ENCODE measurements at places on chromosomes 6 and 20.

GRCh38 chr20:33251496-33251895 is 15.7 kb downstream of the BPIFA1 start:
- no peaks in the 10 kb centered on the region for H3K36me3 ChIP-seq
- H3K4me3 ChIP-seq: no peak overlapping the region

GRCh38 chr6:35552285-35552917 is 39.7 kb upstream of the TULP1 start:
- peak; percentile 71 for DNase-seq
- no peaks in the 10 kb centered on the region for H3K36me3 ChIP-seq
- H3K4me3 ChIP-seq: no peak overlapping the region
- H3K27me3 ChIP-seq: no peaks in the 10 kb centered on the region
- no peak overlapping the region for H3K27ac ChIP-seq

DNA sequence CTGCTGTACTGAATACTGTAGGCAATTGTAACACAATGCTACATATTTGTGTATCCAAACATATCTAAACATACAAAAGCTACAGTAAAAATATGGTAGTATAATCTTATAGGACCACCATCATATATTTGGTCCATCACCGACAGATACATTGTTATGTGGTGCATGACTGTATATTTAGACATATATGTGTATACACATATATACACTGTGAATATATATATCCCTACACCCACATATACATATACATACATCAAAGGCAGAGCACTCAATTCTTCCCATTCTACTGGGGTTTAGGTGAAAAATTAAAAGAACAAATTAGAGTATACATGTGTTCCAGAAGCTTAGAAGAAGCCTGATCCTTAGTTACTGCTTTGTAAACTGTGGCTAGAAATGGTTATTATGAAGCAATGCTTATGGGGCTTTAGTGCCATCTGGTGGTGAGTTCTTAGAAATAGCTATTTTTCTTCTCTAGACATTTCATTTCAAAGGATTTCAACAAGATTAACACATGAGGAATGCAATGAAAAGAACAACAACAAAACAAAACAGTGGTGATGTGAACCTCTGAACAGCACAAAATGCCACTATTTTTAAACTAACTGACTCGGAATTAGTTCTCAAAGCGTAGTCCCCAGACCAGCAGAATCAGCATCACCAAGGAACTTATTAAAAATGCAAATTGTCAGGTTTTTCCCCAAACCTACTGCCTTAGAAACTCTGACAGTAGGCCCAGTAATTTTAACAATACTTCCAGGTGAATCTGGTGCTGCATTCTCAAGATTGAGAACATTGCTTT is 38.0 kb downstream of the PKHD1 start:
- peak; percentile 35 for DNase-seq
- H3K4me1 ChIP-seq: no peaks in the 10 kb centered on the region
- H3K27me3 ChIP-seq: no peaks in the 10 kb centered on the region
- no peak overlapping the region for H3K27ac ChIP-seq
- H3K36me3 ChIP-seq: no peaks in the 10 kb centered on the region

- peak; percentile 41 for DNase-seq
- H3K4me1 ChIP-seq: no peaks in the 10 kb centered on the region
- H3K27me3 ChIP-seq: no peaks in the 10 kb centered on the region
- no peak overlapping the region for H3K4me3 ChIP-seq
- no peaks in the 10 kb centered on the region for H3K36me3 ChIP-seq
- no peak overlapping the region for H3K27ac ChIP-seq
Observed at GRCh38 chr6:64330694-64331307, 695.2 kb downstream of the PHF3 start.

GRCh38 chr20:17635332-17636244 is 46.5 kb downstream of the RRBP1 start:
- no peak for DNase-seq
- peaks cover 97% of the 10 kb centered on the region for H3K36me3 ChIP-seq

DNA sequence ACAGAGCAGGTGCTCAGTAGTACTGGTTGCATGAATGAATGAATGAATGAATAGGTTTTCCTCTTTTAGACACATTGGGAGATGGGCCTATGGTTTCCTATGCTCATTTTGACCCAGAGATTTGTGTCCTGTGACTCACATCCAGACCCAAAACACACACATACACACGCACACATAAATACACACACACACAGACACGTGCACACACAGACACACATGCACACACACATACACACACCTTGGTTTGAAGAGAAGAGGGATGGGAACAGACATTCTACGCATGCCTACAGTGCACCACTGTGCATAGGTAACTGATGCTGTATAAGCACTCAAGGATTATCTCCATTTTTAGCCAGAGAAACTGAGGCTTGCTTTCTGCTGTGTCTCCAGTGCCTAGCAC is 4.1 kb downstream of the JPH2 start:
- no peak for DNase-seq
- H3K4me1 ChIP-seq: no peaks in the 10 kb centered on the region
- no peaks in the 10 kb centered on the region for H3K36me3 ChIP-seq
- H3K27ac ChIP-seq: no peak overlapping the region

GRCh38 chr6:7996538-7997111 is 67.6 kb downstream of the BLOC1S5 start:
- DNase-seq: no peak
- no peak overlapping the region for H3K4me3 ChIP-seq
- no peaks in the 10 kb centered on the region for H3K27me3 ChIP-seq
- H3K27ac ChIP-seq: no peak overlapping the region
- no peaks in the 10 kb centered on the region for H3K36me3 ChIP-seq
- no peaks in the 10 kb centered on the region for H3K4me1 ChIP-seq

- H3K4me1 ChIP-seq: no peaks in the 10 kb centered on the region
- H3K36me3 ChIP-seq: no peaks in the 10 kb centered on the region
Observed at GRCh38 chr20:3371754-3372153, 35.7 kb downstream of the DNAAF9 start.

DNA sequence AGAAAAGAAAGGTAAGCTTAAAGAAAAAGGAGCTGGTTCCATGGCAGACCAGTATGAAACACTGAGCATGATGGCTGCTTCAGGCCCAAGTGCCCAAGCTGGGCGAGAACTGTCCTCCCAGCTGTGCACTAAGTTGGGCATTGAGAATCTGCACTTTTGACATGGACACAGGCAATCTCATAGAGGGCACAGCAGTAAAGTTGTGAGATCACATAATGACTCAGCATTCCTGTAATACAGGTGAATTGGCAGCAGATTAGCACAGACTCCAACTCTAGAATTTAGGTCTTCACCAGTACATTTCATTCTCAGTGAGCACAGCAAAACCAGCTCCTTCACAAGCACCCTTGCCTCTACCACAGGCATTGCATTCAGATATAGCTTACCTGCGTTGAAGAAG is 343.4 kb downstream of the PKHD1 start:
- no peak for DNase-seq
- H3K27me3 ChIP-seq: no peaks in the 10 kb centered on the region
- H3K36me3 ChIP-seq: no peaks in the 10 kb centered on the region
- no peak overlapping the region for H3K4me3 ChIP-seq
- no peaks in the 10 kb centered on the region for H3K4me1 ChIP-seq

- H3K27me3 ChIP-seq: no peaks in the 10 kb centered on the region
- no peaks in the 10 kb centered on the region for H3K4me1 ChIP-seq
- H3K27ac ChIP-seq: no peak overlapping the region
Observed at GRCh38 chr20:17227669-17228623, 1.1 kb downstream of the PCSK2 start.

DNA sequence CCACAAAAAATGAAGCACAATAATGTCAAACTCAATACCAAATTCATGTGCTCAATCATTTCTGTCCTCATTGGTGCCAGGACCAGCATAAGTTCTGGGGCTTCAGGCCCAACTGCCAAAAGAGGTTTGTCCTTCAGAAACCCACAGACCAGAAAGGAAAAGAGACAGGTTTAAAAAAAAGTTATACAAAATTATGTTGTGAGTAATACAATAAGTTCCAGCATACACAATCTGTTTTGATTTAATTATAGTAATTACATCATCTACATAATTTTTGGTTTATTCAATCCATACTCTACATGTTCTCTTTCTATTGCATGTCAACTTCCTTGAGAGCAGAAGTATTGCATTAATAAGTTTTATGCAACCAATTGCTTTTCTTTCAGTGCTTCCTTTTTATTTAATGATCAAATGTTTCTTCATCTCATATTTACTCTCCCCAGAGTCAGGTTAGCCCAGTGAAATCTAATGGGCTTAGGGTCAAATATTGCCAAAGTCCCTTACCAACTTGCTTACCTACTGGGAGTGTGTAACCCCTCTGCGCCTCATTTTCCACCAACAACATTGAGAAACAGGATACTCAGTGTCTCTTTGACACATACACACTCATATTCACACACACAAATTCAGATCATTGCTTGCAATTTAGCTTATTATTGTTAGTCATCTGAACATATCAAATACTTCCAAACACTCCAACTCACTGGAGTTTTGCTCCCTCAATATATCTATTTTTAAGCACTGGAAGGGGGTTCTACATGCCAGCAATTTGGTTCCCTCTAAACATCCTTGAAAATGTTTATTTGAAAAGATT is 424.4 kb upstream of the MARCKS start:
- H3K27ac ChIP-seq: no peak overlapping the region
- DNase-seq: no peak
- H3K27me3 ChIP-seq: peaks cover 2% of the 10 kb centered on the region
- H3K4me1 ChIP-seq: no peaks in the 10 kb centered on the region
- H3K36me3 ChIP-seq: no peaks in the 10 kb centered on the region
- H3K4me3 ChIP-seq: no peak overlapping the region

DNA sequence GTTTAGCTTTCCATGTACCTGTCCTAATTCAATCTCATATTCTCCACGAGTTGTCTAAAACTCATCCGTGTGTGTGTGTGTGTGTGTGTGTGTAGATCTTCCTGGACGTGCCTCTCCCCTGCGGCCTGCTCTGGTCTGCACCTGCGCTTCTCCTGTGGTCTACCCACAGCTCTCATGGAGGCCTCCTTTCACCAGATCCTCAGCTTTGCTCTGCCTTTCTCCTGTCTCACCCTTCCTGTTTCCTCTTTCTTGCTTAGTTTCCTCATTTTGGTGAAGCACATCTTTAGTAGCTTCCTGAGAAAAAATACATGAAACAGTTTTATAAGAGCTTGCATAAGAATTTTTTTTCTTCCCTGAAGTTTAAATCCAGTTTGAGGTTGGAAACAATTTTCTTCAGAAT is 18.1 kb downstream of the SLX4IP start:
- H3K27ac ChIP-seq: peak overlapping the region; percentile 90
- peak overlapping the region; percentile 25 for H3K4me3 ChIP-seq
- H3K36me3 ChIP-seq: 0 out of 2 replicates have a peak, but pooled peaks cover 3% of the 10 kb centered on the region
- H3K4me1 ChIP-seq: peaks cover 36% of the 10 kb centered on the region

DNA sequence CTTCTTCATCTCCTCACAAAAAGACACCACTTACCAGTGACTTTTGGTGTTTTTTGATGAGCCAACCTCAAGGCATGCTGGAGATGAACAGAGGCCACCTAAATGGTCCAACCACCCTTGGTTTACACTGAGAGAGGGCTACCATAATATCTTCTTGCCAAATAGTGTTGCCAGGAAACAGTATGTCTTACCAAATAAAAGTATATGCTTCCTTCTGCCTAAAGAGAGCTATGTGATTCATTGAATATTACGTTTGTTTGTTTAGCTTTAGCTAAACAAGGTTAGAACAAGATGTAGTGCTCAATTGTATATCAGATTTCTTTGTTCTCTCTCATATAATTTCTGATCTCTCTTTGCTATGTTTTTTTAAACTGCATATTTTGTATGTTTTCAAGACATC is 40.6 kb upstream of the BMP6 start:
- H3K27ac ChIP-seq: no peak overlapping the region
- H3K27me3 ChIP-seq: peaks cover 12% of the 10 kb centered on the region
- no peaks in the 10 kb centered on the region for H3K36me3 ChIP-seq
- no peak for DNase-seq
- no peaks in the 10 kb centered on the region for H3K4me1 ChIP-seq
- no peak overlapping the region for H3K4me3 ChIP-seq

GRCh38 chr6:150683320-150683719 is 83.6 kb downstream of the PLEKHG1 start:
- no peaks in the 10 kb centered on the region for H3K36me3 ChIP-seq
- peaks cover 11% of the 10 kb centered on the region for H3K27me3 ChIP-seq
- DNase-seq: no peak
- no peaks in the 10 kb centered on the region for H3K4me1 ChIP-seq

DNA sequence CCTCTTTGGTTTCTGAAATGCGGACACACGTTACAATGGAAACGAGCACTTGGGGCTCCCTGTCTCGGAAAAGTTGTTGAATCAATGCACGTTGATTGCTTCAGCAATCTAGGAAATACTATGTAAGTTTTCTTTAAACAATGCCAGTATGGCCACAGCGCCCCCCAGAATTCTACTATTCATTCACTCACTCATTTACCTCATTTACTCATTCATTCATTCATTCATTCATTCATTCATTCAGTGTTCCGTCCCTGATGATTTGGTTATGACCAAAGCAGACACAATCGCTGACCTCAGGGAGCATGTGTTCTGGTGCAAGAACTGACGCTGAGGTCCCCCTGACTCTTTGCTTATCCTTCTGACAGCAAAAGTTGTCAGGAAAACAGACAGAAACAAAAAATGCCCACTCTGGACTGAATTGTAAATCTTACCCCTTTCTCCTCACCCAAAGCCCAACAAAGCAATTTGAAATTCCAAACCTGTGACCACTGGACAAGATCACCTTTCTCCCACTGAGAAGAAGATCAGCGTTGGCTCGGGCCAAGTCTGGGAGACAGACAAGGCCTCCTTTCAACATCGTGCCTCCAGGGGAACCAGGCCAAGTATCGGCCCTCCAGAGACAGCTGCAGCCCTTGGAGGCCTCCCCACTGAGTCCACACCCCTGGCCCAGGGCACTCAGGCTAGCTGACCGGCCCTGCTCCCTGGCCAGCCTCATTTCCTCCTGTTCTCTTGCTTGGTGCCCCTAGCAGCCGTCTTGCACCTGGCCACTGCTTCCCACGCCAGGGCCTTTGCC is 15.0 kb upstream of the PMEPA1 start:
- H3K27me3 ChIP-seq: peaks cover 14% of the 10 kb centered on the region
- no peaks in the 10 kb centered on the region for H3K36me3 ChIP-seq
- H3K4me3 ChIP-seq: no peak overlapping the region
- H3K4me1 ChIP-seq: no peaks in the 10 kb centered on the region
- DNase-seq: no peak

DNA sequence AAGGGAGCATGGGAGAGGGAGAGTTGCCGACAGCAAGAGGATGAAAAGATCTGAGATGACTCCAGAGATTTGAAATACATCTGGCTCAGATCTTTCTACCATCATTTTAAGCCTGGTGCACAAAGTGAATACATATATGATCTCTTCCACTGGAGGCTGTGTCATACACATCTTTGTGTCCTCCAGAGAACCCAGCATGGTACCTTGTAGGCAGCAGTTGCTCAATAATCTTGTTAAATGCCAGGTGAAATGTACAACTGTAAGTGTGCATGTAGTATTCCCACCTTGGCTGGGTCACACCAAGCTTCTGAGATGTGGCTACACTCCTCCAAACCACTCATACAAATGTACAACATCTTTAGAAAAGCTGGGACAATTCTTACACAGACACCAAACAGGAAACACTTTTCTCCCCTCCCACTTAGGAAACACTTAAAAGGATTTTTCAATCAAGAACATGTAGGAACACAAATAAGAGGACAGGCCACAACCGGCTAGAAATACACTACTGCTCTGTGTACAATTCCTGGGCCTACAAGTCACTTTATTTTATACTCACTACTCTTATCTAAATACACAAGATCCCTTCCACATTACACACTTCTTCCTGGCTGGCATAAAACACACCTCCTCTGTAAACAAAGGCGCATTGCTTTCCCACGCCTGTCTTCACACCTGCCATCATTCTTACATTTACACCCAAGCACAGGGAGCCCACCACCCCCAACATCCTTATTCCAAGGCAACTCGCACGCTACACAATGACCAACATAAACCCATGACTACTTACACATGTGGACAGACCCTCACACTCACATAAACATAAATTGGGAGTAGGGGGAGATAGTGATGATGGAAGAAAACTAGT is 3.8 kb upstream of the IER3 start:
- no peak overlapping the region for H3K4me3 ChIP-seq
- H3K27ac ChIP-seq: no peak overlapping the region
- H3K36me3 ChIP-seq: no peaks in the 10 kb centered on the region
- peaks cover 12% of the 10 kb centered on the region for H3K27me3 ChIP-seq
- H3K4me1 ChIP-seq: peaks cover 24% of the 10 kb centered on the region

All from DND-41 (cell line).